ENCODE measurements at places on chromosomes 4 and X. TPM values are rescaled to one million over a fixed set of nuclear protein-coding genes. Genes with fewer than 3 reads are reported as not detected.

DNA sequence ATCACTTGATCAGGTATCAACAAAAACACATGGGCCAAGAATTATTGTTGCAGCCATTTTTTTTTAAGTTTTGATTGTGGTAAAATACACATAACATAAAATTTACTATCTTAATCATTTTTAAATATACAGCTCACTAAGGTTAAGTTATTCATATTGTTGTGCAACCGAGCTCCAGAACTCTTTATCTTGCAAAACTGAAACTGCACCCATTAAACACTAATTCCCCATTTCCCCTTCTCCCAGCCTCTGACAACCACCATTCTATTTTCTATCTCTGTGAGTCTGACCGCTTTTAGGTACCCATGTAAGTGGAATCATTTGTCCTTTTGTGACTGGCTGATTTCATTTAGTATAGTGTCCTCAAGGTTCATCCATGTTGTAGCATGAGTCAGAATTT lies 126.2 kb upstream of the NDP start:
- H3K36me3 ChIP-seq, result no peaks in the 10 kb centered on the region
- no peaks in the 10 kb centered on the region for H3K4me1 ChIP-seq
- H3K27me3 ChIP-seq, result no peaks in the 10 kb centered on the region

GRCh38 chr4:181970366-181970765 lies 272.8 kb upstream of the TENM3 start:
- H3K4me1 ChIP-seq, result no peaks in the 10 kb centered on the region
- H3K27ac ChIP-seq, result no peak overlapping the region
- peak; percentile 83 for DNase-seq
- no peaks in the 10 kb centered on the region for H3K36me3 ChIP-seq
- H3K27me3 ChIP-seq, result no peaks in the 10 kb centered on the region

Gene ARHGEF9
- 10.3 TPM for total RNA-seq

DNA sequence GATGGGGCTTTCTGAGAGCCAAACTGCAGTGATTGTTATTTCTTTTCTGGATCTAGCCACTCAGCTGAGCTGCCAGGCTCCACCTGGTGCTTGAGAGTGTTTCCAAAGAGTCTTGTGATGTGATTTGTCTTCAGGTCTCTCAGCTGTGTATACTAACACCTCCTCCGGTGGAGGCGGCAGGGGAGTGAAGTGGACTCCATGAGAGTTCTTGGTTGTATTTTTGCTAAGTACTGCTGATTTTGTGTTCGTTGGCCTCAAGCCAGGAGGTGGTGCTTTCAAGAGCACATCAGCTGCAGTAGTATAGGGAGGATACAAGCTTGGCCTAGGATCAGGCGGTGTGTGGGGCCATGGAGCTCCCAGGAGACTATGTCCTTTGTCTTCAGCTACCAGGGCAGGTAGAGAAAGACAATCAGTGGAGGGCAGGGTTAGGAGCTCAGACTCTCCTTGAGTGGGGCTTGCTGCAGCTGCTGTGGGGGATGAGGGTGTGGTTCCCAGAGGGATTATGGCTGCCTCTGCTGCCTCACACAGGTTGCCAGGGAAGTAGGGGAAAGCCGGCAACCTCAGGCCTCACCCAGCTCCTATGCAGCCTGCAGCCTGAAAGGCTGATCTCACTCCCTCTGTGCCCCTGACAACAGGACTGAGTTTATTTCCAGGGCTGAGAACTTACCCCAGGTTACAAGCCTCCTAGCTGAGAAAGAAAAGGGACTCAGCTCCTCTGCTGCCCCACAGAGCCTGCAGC lies 62.4 kb downstream of the NPFFR2 start:
- no peaks in the 10 kb centered on the region for H3K36me3 ChIP-seq
- H3K27ac ChIP-seq, result no peak overlapping the region
- no peak overlapping the region for H3K4me3 ChIP-seq

Gene DDIT4L
- 6.4 TPM for total RNA-seq

GRCh38 chrX:31070057-31070468 lies 1.8 kb downstream of the FTHL17 start:
- H3K36me3 ChIP-seq, result no peaks in the 10 kb centered on the region
- H3K4me1 ChIP-seq, result no peaks in the 10 kb centered on the region
- H3K4me3 ChIP-seq, result no peak overlapping the region
- no peaks in the 10 kb centered on the region for H3K27me3 ChIP-seq
- no peak for DNase-seq

- peak; percentile 87 for DNase-seq
- peak overlapping the region; percentile 35 for H3K27ac ChIP-seq
- no peaks in the 10 kb centered on the region for H3K36me3 ChIP-seq
- H3K4me1 ChIP-seq, result peaks cover 7% of the 10 kb centered on the region
Observed at GRCh38 chr4:141807103-141807891, 170.9 kb downstream of the IL15 start.

DNA sequence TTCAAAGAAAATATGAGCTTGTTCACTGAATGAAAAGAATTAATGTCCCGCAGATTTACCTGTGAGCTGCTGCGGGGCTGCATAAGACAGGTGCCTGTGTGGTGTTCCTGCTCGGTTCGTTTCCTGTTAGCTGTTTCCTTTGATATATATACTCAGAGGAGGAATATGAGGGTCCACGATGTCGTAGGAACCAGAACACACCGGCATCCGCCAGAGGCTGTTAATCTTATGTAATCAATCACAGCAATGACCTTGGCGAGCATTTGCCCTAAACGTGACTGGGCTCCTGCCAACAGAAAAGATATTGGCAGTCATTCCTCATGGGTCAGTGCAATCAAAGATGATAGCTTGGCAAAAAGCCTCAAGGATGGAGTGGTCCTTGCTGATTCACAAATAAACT lies 260.1 kb downstream of the EVC2 start:
- no peak for DNase-seq
- no peaks in the 10 kb centered on the region for H3K27me3 ChIP-seq
- no peak overlapping the region for H3K4me3 ChIP-seq
- no peaks in the 10 kb centered on the region for H3K36me3 ChIP-seq

Gene TCP11X2
- total RNA-seq, result not detected

- DNase-seq, result peak; percentile 34
- H3K4me1 ChIP-seq, result no peaks in the 10 kb centered on the region
- no peak overlapping the region for H3K27ac ChIP-seq
- no peak overlapping the region for H3K4me3 ChIP-seq
- no peaks in the 10 kb centered on the region for H3K27me3 ChIP-seq
Observed at GRCh38 chr4:120443116-120443515, 376.5 kb upstream of the MAD2L1 start.

DNA sequence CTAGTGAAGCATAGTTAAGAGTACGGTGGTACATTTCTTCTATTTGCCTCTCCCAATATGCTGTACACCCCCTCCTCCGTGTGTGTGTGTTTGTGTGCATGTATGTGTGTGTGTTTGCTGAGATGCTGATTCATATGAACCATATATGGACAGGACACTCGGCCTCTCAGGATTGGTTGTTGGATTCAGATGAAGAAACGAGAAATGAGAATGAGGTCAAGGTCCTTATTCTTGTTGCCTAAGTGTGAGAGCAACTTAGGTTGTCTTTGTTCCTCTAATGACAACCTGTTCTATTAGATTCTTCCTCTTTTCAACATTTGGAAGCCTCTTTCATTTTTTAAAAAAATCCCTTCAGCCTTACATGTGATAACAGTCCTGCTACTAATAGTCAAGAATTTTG lies 1387.6 kb downstream of the STIM2 start:
- no peaks in the 10 kb centered on the region for H3K27me3 ChIP-seq
- no peaks in the 10 kb centered on the region for H3K4me1 ChIP-seq
- no peak overlapping the region for H3K27ac ChIP-seq
- H3K4me3 ChIP-seq, result no peak overlapping the region
- no peak for DNase-seq
- H3K36me3 ChIP-seq, result no peaks in the 10 kb centered on the region

DNA sequence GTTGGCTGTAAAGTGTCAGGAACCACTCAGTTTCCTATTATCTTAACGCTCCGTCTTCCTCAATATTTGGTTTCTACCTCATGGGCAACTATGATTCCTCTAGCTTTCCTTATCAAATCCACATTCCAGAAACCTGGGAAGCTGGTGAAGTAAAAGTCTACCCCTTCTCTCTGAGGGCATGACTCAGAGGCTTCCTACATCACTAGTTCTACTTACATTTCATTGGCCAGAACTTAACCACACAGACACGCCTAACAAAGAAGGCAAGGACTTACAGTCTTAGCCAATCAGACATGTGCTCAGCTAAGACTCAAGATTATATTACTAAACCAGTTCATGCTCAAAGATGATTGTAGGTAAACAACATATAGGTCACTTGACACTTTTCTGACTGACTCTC lies 30.4 kb downstream of the COX7B2 start:
- DNase-seq, result no peak
- no peaks in the 10 kb centered on the region for H3K36me3 ChIP-seq
- H3K27me3 ChIP-seq, result no peaks in the 10 kb centered on the region
- no peak overlapping the region for H3K27ac ChIP-seq

Gene NDST3
- total RNA-seq, result not detected

Gene VCX3B
- not detected for total RNA-seq

Gene KCTD8
- total RNA-seq, result not detected

Gene MAGEH1
- 16.5 TPM for total RNA-seq

DNA sequence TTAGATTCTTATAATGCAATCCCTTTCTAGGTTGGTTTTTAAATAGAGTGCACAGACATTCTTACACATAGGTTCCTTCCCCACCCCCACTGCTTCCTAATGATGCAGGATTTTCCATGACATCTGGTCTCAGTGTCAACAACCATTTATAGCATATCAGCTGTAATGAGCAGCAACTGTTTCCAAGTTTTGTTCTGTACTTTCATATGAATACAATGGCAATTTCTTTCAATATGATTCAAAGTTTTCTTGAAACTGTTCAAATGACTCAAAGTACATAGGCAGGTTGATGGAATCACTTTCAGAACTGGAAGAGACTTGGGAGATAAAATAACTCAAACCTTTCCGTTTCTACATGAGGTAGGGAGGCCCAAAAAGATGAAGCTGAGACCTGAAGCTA lies 220.7 kb downstream of the CAMK2D start:
- peaks cover 7% of the 10 kb centered on the region for H3K4me1 ChIP-seq
- H3K36me3 ChIP-seq, result peaks cover 1% of the 10 kb centered on the region
- peak; percentile 40 for DNase-seq

DNA sequence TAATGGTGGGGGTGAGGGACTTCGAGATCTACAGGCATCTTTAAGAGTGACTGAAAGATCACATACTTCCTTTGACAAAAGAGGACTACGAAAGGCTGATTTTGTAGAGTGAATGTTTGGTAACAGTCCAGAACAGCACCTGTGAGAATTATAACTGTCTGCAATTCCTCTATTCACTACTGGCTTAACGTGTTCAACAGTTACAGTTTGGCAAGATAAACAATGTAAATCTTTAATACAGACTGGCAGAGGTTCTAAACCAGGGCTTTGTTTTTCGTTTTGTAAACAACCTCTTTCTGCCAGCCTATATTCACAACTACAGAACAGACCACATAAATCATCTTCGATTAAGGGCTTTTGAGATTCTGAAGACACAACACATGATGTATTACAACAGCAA lies 66.9 kb downstream of the NCAPG start:
- no peak overlapping the region for H3K4me3 ChIP-seq
- H3K36me3 ChIP-seq, result no peaks in the 10 kb centered on the region
- no peak for DNase-seq

GRCh38 chr4:151315212-151315886 lies 10.1 kb downstream of the SH3D19 start:
- no peaks in the 10 kb centered on the region for H3K36me3 ChIP-seq
- no peaks in the 10 kb centered on the region for H3K4me1 ChIP-seq
- no peak overlapping the region for H3K27ac ChIP-seq
- H3K4me3 ChIP-seq, result no peak overlapping the region
- no peaks in the 10 kb centered on the region for H3K27me3 ChIP-seq

Gene NFXL1
- total RNA-seq, result 9.2 TPM

DNA sequence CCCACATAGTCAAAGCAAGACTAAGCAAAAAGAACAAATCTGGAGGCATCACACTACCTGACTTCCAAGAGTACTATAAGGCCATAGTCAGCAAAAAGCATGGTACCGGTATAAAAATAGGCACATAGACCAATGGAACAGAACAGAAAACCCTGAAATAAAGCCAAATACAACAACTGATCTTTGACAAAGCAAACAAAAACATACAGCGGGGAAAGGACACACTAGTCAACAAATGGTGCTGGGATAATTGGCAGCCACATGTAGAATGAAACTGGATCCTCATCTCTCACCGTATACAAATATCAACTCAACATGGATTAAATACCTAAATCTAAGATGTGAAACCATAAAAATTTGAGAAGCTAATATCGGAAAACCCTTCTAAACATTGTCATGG lies 819.3 kb upstream of the FRG1 start:
- no peak for DNase-seq
- no peaks in the 10 kb centered on the region for H3K4me1 ChIP-seq
- no peaks in the 10 kb centered on the region for H3K27me3 ChIP-seq
- no peak overlapping the region for H3K27ac ChIP-seq
- no peak overlapping the region for H3K4me3 ChIP-seq
- no peaks in the 10 kb centered on the region for H3K36me3 ChIP-seq

DNA sequence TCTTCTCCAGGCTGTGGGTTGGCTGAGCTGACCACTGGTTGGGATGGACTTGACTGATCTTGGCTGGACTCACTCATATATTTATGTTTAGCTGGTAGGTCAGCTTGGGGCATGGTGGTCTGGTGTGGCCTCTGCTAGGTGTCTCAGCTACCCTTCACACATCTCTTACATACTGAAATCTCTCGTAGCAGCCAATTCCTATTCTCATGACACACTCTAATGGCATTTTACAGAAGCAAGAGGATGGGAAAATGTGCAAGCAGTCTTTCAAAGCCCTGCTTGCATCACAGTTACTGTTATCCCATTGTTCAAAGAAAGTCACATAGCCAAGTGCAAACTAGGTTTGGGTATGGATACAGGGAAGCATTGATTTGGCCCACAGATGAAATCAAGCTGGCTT lies 55.5 kb upstream of the PCDH18 start:
- no peak overlapping the region for H3K27ac ChIP-seq
- no peaks in the 10 kb centered on the region for H3K36me3 ChIP-seq
- peak; percentile 71 for DNase-seq
- H3K4me3 ChIP-seq, result no peak overlapping the region
- H3K4me1 ChIP-seq, result no peaks in the 10 kb centered on the region
